ENCODE measurements at places on chromosomes 13 and 19. TPM values are rescaled to one million over a fixed set of nuclear protein-coding genes. Genes with fewer than 3 reads are reported as not detected.

JOSD2 gene
- total RNA-seq: 35.8 TPM

RXFP2 gene
- not detected for total RNA-seq

FFAR1 gene
- not detected for total RNA-seq

SIGLEC5 gene
- not detected for total RNA-seq

CEACAM3 gene
- not detected for total RNA-seq

Measured in CD4-positive, alpha-beta memory T cell (primary cell).